Osteoblast (primary cell): ENCODE measurements at places on chromosomes 1 and 21. TPM values are rescaled to one million over a fixed set of nuclear protein-coding genes. Genes with fewer than 3 reads are reported as not detected.

DYNLT4 gene
- total RNA-seq = 0.29 and 0.36 TPM in 2 replicates

FBLIM1 gene
- 108 and 121 TPM in 2 replicates for total RNA-seq

GRCh38 chr1:6958407-6959030 lies 173.3 kb downstream of the CAMTA1 start:
- DNase-seq = peak; percentile 41
- no peak overlapping the region for H3K4me3 ChIP-seq
- H3K27me3 ChIP-seq = peaks cover 6% of the 10 kb centered on the region
- peaks cover 6% of the 10 kb centered on the region for H3K4me1 ChIP-seq

CD55 gene
- total RNA-seq = 5.6 and 9.0 TPM in 2 replicates

APOBEC4 gene
- under 0.01 TPM in 1 of 2 replicates, not detected in the other for total RNA-seq

DNA sequence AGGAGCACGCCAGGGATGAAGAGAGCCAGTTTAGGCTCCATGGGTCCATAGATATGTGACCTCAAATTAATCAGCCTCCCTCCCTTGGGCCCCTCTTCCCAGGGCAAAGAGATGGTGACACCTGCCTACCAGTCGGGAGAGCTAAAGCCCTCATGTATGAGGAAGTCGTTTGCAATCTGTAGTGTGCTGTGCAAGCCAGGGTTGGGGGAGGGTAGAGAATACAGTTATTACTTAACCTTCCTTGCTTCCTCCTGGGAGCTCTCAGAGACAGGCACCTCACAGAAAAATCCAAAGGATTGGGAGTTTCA lies 4.0 kb downstream of the PGLYRP4 start:
- no peaks in the 10 kb centered on the region for H3K36me3 ChIP-seq
- H3K4me3 ChIP-seq = no peak overlapping the region
- H3K27me3 ChIP-seq = peaks cover 25% of the 10 kb centered on the region
- no peak overlapping the region for H3K27ac ChIP-seq
